HL-60 (cell line): ENCODE measurements at places on chromosomes 7 and 10.

DNA sequence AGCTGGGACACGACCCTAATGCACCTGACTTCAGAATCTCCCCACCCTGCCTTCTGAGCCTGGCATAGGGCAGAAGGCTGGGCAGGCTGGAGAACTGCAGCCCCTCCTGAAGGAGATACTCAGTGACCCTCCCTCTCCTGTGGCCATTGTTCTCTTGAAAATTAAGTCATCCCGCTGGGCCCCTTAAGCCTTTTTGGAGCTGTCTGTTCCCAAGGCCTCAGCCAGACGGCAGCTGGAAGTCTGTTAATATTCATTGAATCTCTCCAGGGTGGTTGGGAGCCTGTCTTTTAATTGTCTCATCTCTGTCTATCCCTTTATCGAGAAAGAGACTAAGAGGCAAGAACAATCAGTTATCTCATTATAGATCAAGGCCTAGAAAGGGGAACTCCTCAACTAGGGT lies 118.1 kb upstream of the PCBD1 start:
- DNase-seq = no peak

DNA sequence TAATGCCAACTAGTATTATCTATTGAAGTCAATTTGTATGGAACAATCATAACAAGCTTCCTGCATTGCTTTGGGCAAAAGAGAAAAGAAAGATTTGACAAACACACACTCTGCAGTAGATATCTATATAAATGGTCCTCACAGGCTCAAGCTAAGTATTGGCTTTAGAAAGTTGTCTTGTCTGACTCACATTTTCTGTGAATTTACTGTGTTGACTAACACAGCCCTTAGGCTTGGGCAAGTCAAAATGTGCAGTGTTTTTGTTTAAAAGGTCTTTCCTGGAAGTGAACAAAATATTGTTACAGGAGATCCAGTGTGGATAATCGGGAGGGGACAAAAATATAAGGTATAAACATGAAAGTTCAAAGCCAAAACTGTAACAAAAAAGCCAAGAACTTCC lies 194.4 kb downstream of the RELN start:
- no peak for DNase-seq

GRCh38 chr7:131080754-131081153 lies 246.9 kb upstream of the MKLN1 start:
- DNase-seq = no peak

DNA sequence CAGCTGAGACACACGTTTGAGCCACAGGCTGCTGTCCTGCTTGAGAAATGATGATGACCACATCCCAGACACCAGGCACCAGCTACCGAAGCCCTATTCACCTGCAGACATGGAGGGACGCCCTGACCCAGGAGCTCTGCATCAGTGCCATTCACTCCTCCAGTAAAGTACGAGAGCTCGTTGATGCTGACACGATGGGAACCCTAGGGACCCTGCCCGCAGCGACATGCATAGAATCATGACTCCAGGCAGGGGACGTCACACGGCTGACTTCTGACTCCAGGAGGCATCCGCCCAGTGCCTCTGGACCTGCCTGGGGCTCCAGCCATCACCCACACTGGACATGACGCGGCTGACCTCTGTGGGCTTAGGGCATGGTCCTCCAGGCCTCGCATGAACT lies 129.9 kb downstream of the ADARB2 start:
- no peak for DNase-seq

DNA sequence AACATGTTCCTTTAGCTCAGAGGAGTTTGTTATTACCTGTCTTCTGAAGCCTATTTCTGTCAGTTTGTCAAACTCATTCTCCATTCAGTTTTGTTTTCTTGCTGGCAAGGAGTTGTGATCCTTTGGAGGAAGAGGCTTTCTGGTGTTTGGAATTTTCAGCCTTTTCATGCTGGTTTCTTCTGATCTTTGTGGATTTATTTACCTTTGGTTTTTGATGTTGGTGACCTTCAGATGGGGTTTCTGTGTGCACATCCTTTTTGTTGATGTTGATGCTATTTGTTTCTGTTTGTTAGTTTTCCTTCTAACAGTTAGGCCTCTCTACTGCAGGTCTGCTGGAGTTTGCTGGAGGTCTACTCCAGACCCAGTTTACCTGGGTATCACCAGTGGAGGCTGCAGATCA lies 118.6 kb downstream of the PPP1R9A start:
- no peak for DNase-seq

DNA sequence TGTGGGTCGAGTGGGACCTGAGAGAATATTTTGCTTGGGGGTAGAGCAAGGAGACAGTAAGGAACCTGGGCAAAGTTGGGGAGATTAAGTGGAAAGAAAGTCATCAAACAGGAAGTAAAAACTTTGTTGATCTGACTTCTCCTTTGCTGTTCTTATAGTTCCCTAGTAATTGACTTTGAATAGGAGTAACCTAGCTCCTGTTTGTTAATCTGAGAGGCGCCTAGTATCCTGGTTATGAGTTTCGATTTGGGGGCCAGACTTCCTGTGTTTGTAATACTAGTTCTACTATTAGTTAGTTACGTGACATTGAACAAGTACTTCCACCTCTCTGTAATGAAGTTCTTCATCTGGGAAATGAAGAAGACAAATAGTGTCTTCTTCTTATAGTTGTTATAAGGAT lies 99.1 kb downstream of the ZNF365 start:
- DNase-seq = no peak

GRCh38 chr10:92079003-92079402 lies 155.4 kb downstream of the BTAF1 start:
- DNase-seq = no peak

- DNase-seq = no peak
Measured at GRCh38 chr7:105126436-105126975, 112.5 kb downstream of the KMT2E start.
